ENCODE measurements at places on chromosomes 2 and 18.
A peak's percentile ranks its signal among the peaks of the same experiment; 100 is the strongest.

- DNase-seq = no peak
Observed at GRCh38 chr2:191148791-191149190, 2.0 kb downstream of the STAT4 start.

DNA sequence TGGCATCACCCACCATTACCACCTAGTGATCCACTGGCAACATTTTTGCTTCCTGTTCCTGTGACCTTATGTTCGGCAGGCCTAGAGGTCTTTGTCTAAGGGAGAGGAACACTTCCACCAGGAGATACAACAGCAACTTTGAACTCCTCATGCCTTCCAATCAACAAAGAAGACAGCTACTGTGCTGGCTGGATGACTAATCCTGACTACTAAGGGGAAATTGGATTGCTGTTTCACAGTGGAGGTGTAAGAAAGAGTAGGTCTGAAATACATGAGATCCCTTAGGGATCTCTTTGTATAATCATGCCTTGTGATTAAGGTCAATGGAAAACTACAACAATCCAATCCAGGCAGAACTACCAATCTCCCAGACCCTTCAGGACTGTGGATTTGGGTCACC, 45.2 kb downstream of the EIF2AK3 start:
- DNase-seq = no peak

- peak; percentile 75 for DNase-seq
Observed at GRCh38 chr2:219119422-219120043, 41.1 kb downstream of the NHEJ1 start.

- DNase-seq = no peak
Observed at GRCh38 chr2:172350839-172351479, 76.4 kb upstream of the ITGA6 start.

DNA sequence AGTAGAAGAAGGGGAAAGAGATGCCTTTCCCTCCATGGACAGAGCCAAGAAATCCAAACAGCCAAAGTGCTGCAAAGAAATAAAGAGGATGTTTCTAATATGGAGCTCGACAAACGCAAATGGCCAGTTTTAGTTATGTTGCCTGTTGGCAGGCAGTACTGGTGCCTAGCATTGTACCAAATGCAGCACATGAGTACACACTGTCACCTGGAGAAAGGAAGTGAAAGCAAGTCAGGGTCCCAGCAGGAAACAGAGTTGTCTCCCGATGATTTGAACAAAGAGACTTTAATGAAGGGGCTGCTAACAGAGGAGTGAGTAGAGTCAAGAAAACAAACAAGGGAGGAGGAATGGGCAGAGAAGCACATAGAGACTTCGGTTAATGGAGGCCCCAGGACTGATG, 623.0 kb downstream of the BCL11A start:
- no peak for DNase-seq

DNA sequence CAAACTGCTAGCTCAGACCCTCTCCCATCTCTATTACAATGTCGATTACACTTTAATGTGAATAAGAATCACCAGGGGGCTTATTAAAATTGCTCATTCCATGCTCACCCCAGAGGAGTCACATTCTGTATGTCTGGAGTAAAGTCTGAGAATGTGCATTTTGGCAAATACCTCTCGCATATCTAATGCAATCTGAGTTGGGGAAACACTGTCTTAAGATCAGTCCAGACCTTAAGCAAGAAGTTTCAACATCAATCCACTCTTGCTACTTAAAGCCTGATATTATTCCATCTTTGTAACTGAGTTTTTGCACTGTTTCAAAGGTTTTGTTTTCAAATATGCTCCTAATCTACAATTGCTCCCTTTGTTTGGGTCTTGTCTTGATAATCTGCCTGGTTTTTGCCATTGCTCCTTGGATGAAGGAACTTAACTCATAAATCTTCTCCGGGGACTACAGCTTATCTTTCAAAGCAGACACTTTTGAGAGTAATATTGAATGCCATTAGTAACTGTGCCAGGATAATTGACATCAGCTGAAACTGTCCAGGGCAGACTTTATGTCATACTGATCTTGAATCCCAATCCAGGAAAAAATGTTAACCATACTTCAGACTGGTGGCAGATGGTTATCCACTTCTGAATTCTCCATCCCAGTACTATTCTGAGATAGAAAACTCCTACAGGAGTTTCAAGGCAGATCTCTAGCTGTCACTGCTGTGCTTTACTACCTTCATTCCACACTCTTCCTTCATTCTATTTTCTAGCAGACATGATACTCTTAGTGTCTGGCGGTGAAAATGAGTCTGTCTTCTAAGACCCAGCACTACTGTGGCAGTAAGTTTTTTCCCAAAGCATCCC, 200.9 kb downstream of the ERBB4 start:
- no peak for DNase-seq

DNA sequence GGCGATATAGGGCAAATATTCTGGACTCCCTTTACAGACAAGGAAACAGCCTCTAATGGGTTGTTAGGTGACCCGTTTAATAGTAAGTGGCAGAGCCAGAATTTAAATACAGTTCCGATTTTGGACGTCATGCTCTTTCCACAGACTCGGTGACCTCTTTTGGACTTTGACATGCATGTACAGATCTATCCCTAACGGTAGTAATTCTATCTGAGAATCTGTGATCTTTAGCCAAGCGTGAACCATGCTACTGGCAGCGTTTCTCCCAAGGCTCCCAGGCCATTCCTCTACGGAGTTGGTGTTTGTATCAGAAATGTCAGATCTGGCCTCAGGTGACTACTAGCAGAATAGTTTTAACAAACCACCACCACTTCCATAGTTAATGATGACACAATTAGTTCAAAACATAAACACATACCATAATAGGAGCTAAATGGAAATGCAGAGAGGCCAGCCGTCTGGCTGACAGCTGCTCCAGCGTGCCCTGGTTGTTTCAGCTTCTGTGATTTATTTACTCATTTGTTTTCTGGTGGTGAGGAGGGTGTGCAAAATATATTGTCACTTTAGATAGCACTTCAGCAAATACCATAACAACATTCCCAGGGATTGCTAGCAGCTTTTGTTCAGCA, 304.6 kb upstream of the LYPD1 start:
- DNase-seq = no peak

All from Calu3 (cell line).